Smooth muscle cell of trachea (primary cell): ENCODE measurements at places on chromosomes 2 and 18. TPM values are rescaled to one million over a fixed set of nuclear protein-coding genes. Genes with fewer than 3 reads are reported as not detected.

Gene QPCT
- total RNA-seq, result 7.0 and 19.7 TPM in 2 replicates

Gene CXCR1
- not detected in 2 replicates for total RNA-seq

Gene DTNB
- total RNA-seq, result 6.3 and 6.7 TPM in 2 replicates

Gene LONRF2
- under 0.01 TPM in 2 replicates for total RNA-seq

Gene CLK1
- total RNA-seq, result 62.4 and 75.3 TPM in 2 replicates

Gene HJURP
- total RNA-seq, result 1.5 and 21.8 TPM in 2 replicates

Gene PRKAG3
- 0.15 and 0.50 TPM in 2 replicates for total RNA-seq

Gene LMAN2L
- 28.5 and 38.9 TPM in 2 replicates for total RNA-seq

Gene PFN4
- total RNA-seq, result 0.44 and 0.83 TPM in 2 replicates

Gene AFF3
- 0.66 and 0.87 TPM in 2 replicates for total RNA-seq

Gene PRSS56
- total RNA-seq, result not detected in 2 replicates

Gene PLGLB1
- 1.5 and 2.0 TPM in 2 replicates for total RNA-seq

Gene CEP76
- total RNA-seq, result 6.8 and 7.4 TPM in 2 replicates

Gene VSNL1
- total RNA-seq, result 0.29 and 0.99 TPM in 2 replicates

Gene LRRC30
- not detected in 2 replicates for total RNA-seq

Gene MARCHF7
- 100 and 151 TPM in 2 replicates for total RNA-seq

Gene LYPD6
- 0.15 and 0.33 TPM in 2 replicates for total RNA-seq

Gene DSG2
- total RNA-seq, result 0.33 and 0.73 TPM in 2 replicates

Gene LOXHD1
- total RNA-seq, result not detected in 2 replicates

Gene PPM1B
- total RNA-seq, result 16.7 and 22.8 TPM in 2 replicates

Gene TET3
- total RNA-seq, result 3.1 and 4.1 TPM in 2 replicates

Gene EML6
- total RNA-seq, result 0.15 and 0.66 TPM in 2 replicates

Gene DYSF
- 0.15 and 0.17 TPM in 2 replicates for total RNA-seq

Gene SERPINB12
- not detected in 2 replicates for total RNA-seq

Gene KIF5C
- total RNA-seq, result 0.50 and 0.58 TPM in 2 replicates

Gene SPOPL
- 8.6 and 14.7 TPM in 2 replicates for total RNA-seq

Gene ARL4C
- 25.3 and 74.6 TPM in 2 replicates for total RNA-seq

Gene GPR39
- total RNA-seq, result 1.3 and 3.3 TPM in 2 replicates

Gene CD207
- total RNA-seq, result not detected in 2 replicates

Gene GALNT14
- total RNA-seq, result 0.66 and 1.7 TPM in 2 replicates

Gene ALK
- total RNA-seq, result under 0.01 and 0.17 TPM in 2 replicates

Gene ANKRD53
- 0.83 and 1.3 TPM in 2 replicates for total RNA-seq

Gene KCNG2
- 0.73 and 3.3 TPM in 2 replicates for total RNA-seq

Gene CABYR
- total RNA-seq, result 7.7 and 10.1 TPM in 2 replicates

Gene FNDC4
- 21.7 and 34.7 TPM in 2 replicates for total RNA-seq

Gene ARID5A
- 10.9 and 15.5 TPM in 2 replicates for total RNA-seq

Gene SERPINB13
- not detected in 2 replicates for total RNA-seq

Gene C18orf54
- total RNA-seq, result 1.7 and 6.8 TPM in 2 replicates

Gene CCL20
- 2.2 TPM in 1 of 2 replicates, not detected in the other for total RNA-seq

Gene CCBE1
- 69.0 and 69.4 TPM in 2 replicates for total RNA-seq

Gene POTEF
- not detected in 2 replicates for total RNA-seq

Gene CACNB4
- 0.73 and 1.2 TPM in 2 replicates for total RNA-seq

Gene SLC4A3
- 1.2 and 4.1 TPM in 2 replicates for total RNA-seq

Gene CMPK2
- 0.50 and 0.58 TPM in 2 replicates for total RNA-seq

Gene SCN7A
- total RNA-seq, result 14.5 and 16.4 TPM in 2 replicates

Gene TANC1
- total RNA-seq, result 23.0 and 26.8 TPM in 2 replicates

Gene EPHA4
- 6.4 and 14.7 TPM in 2 replicates for total RNA-seq

Gene OR6B2
- total RNA-seq, result 0.17 TPM in 1 of 2 replicates, not detected in the other

Gene ACVR1C
- 0.44 and 0.50 TPM in 2 replicates for total RNA-seq

Gene KLHL30
- total RNA-seq, result 0.29 and 0.66 TPM in 2 replicates

Gene IL1RL1
- 0.33 and 0.44 TPM in 2 replicates for total RNA-seq
